NT2/D1 (cell line): ENCODE measurements at places on chromosomes 12 and 14.

- no peak for DNase-seq
Observed at GRCh38 chr12:26238341-26239121, 43.2 kb downstream of the SSPN start.

DNA sequence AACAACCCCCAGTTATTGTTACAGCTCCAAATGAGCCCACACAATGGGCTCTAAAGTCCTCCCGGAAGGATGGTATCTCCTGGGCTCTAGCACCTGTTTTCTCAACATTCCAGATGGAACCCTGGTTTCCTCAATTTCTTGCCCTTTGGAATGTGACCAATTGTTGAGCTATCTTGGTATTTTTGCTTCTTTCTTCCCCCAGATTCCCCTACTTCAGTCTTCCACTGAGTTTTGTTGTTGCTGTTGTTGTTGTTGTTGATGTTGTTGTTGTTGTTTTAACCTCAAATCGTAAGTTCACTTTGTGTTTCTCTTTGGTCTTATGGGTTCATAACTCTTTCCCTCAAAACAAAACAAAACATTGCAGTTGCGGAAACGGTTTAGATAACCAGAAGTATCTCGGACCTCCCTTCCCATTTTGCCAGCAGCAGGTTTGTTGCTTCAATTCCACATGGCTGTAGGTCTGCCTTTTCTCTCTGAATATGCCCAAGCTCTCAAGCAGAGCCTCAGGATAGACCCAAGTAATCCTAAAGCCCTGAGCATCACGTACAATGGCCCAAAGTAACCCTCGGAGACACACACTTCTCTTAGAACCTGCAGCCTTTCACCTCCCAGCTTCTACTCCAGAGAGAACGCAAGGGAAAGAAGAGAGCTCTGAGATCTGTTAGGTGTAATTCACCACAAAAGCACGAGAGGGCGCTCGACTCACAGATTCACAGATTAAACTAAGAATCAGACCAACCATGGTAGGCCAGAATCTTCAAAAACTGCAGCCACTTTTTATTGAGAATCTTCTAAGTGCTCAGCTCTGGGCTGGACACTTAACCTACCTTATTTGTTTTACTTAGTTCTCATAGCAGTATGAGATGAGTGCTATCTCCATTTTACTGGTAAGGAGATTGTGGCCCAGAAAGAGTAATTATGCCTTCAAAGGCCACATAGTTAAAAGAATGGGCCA, 1.0 kb upstream of the DDX23 start:
- peak; percentile 93 for DNase-seq

- no peak for DNase-seq
Observed at GRCh38 chr14:72549026-72549425, 344.9 kb downstream of the DPF3 start.

DNA sequence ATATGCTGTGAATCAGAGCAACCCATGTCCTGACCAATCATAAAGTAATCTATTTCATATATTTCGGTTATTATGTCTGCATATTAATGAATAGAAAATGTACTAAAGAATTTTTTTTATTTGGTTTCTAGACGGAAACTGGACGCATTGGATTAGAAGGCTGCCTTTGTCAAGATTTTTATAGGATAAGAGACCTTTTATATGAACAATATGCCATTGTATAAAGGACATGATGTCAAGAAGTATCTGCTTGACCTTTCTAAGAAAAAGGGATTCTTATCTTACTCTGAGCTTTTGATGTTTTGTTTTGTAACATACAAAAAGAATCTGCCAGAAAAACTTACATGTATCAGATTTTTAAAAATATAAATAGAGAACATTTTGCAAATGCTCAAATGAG, 39.8 kb downstream of the CPSF2 start:
- DNase-seq, result no peak

GRCh38 chr12:69906411-69907216, 81.6 kb downstream of the MYRFL start:
- DNase-seq, result no peak

DNA sequence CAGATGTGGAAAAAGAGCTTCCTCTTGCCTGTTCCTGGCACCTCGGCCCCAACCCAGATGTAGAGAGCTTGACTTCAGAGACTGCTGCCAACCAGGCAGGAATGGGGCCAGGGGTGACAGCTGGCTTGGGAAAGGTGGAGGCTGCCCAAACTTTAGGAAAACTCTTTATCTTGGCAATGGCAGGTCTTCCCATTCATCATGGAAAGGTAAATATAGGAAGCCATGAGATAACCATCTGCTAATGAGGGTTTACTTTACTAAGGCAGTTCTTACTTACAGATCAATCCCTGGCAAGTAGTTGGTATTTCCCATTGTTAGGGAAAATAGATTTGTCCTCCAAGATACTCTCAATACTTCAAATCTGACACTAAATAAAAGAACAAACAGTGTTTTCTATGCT, 143.1 kb upstream of the NUDT4 start:
- DNase-seq, result no peak

DNA sequence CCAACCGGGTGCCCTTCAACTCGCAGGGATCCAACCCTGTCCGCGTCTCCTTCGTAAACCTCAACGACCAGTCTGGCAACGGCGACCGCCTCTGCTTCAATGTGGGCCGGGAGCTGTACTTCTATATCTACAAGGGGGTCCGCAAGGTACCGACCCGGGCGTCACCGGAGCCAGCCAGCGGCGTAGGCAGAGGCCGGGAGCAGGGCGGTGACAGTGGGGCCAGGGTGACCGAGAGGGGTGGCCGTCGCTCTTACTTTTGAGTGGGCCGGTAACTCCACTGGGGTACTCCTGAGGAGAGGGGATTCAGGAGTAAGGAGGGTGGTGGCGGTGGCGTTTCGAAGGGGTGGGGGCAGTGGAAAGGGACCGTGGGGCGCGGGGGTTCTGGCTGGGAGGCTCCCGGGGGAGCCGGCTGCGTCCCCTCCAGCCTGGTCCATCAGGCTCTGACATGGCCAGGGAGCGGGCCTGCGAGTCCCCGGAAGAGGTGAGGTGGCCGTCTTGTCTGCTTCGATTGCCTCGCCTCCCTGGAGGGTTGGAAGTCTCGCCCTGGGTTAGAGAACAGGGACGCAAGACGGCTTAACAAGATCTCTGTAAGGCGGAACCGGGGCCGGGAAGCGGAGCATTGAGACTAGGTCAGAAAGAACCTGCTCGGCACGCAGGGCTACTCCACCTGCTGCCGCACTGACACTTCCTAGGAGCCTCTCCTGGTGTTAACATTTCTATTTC, 491 bp downstream of the WDR20 start:
- DNase-seq, result no peak

GRCh38 chr12:51636581-51636980, 45.5 kb downstream of the SCN8A start:
- DNase-seq, result no peak

GRCh38 chr12:68614105-68614679, 3.5 kb downstream of the RAP1B start:
- no peak for DNase-seq

DNA sequence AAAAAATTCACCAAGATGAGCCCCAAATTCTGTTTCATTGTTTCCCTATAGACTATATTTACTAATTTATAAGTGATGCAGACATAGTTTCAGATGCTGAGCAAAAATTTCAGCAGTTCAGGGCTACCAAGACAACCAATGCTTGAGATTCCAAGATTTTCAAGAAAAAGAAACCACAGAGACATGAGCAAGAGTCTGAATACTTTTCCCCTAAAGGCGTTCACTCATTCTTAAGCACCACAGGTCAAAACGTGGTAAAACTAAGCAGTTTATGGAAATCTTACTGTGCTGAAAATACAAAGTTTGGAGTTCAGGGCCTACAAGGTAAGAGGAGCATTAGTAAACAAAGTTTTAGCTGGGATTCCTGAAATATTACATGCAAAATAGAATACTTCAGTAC, 221.2 kb downstream of the KCNH5 start:
- DNase-seq, result no peak

DNA sequence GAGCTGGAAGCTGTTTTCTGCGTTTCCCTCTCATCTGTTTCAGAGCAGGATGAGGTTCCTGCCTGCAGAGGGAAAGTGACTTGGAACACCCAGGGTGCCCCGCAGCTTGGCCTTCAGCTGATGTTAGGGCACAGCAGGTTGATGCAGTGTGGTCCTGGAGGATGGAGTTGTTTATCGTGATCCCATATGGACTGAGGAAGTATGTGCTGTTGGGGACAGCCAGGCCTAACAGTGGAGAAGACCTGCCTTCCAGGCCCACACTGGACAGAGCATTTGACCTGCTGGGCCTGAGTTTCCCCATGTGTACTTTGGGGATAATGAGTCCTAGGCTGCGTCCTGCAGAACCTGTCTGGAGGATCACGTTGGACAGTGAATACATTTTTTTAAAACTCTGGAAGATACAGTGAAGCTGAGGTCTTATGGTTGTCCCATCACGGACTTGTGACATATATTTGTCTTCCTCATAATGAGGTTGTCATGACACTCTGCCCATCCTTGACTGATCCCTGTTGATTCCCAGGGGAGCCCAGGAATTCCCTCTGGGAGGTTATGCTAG, 12.8 kb downstream of the SERPINA1 start:
- DNase-seq, result no peak

- no peak for DNase-seq
Observed at GRCh38 chr14:100537446-100538350, 49.5 kb downstream of the BEGAIN start.

DNA sequence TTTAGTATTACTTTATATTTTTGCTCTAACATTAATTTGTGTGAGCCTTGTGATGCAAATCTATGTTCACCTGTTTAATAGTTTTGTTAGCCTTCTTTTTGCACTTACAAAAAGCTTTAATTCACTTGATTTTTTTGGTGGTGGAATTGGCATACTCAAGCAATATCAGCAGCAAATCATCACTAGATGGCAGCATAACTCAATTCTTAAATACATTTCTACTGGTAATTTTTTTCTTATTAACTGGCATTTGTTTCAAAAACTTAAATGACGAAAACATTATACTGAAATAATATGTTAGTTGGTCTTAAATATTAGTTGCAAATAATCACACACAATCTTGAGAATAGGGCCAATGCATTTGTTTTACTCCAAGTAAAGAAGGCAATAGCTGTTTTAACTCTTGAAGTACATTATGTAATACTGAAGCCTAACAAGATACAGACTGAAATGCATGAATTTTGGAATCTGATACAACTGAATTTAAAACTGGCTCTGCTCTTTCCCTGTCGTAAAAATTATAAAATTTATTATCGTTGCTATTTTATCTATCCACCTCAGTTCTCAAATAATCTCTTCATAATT, 151.5 kb downstream of the ATXN7L3B start:
- peak; percentile 30 for DNase-seq

- no peak for DNase-seq
Observed at GRCh38 chr14:58763210-58763609, 125.4 kb downstream of the DACT1 start.

- no peak for DNase-seq
Observed at GRCh38 chr14:103006106-103006505, 51.2 kb downstream of the CDC42BPB start.

DNA sequence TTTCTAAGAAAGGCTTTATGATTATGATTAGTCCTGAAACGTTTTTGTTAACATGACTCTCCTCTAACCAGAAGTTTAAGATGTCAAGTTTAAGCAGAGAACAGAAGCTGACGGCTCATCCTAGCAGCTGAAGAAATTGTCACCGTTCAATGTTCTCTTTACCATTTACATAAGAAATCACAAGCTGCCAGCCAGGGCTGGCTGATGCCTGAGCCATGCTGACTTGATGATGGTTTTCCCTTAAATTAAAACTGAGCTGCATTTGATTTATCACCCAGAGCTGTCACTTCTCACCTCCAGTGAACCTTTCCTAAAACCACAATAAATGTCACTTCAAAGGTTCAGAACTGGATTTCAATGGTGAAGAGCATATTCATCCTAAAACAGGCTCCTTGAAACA, 153.6 kb downstream of the KTN1 start:
- no peak for DNase-seq

- no peak for DNase-seq
Observed at GRCh38 chr12:42744539-42745182, 155.1 kb upstream of the PRICKLE1 start.

DNA sequence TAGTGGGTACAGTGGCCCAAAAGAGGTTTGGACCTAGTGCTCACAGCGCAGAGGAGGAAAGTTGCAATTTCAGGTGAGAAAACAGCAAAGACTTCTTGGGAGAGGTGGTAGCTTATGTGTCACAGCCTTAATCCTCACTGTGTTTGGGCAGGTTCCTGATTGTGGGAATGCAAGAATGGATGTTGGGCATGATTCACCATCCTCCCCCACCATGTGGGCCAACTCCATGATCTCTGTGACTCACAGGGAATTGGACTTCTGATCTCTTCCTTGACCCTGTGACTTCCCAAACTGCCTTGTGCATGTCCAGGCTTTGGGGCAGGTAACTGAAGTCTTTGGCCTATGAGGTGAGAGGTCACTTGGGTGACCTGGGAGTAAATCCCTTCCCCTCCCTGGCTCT, 1.8 kb upstream of the CHST11 start:
- DNase-seq, result no peak

DNA sequence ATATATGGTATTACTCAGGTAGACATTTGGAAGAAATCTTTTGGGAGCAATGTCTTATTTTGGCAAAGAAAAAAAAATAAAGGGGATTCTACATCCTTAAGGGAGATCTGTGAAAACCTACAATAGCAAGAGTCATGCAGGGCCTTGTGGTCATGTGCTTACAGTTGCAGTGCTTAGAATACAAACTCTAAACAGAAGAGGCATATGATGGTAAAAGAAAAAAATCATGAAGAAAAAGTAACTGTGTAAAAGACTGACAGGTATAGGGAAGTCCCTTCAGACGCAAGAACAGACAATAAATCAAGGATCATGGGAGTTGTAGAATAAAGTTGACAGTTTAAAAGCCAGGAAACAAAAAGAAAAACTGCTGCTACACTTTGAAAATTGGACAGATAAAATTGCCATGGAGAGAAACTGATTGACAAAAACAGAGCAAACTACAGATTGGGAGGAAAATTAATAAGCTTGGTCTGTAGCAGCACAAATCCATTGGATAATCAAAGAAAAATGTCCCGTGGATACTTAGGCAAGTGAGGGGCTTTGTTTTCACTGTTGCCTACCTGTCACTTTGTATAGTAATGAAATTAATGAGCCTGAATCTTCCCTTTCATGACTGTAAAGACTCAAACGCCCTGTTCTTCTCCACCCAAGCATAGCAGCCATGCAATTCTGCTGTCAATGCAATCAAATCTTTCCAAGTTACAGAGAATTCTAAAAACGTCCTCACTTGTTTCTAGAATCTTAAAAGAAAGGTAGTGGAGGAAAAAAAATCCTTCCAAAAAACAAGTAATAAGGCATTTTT, 402.0 kb downstream of the SYT1 start:
- DNase-seq, result no peak

DNA sequence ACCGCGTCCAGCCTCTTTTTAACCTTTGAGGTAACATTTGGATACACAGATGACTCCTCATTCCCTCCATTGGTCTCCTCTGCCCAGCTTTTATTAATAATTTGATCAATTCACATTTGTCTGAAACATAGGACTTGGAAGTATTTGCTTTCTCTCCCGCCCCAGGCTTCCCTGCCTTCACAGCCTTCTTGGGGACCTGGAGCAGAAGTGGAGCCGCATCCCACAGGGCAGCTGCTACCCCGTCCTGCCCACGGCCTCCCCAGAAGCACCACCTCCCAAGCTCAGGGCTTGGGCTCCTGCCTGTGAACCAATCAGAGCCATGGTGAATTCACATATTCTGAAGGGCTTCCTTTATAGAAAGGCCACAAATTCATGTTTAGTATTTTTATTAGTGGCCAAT, 97.6 kb downstream of the PIWIL1 start:
- no peak for DNase-seq
